ENCODE measurements at places on chromosomes 5 and 9.

DNA sequence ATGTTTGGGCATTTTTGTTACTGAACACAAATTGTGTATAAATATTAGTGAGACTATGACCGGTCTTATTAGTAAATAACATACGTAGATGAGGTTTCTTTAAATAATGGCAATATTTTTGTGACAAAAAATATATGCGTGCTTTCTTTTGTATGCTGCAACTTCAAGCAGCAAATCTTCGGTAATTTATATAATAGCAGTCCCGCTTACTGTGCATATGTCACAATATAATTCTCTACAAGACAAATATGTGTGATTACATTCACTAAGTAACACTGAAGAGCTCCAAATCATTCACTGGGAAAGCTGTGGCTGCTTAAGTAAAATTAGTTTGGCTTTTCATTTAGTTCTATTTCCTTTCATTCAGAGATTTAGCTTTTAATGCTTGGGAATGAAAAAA is 376.0 kb downstream of the CYLC2 start:
- no peak for DNase-seq

- DNase-seq, result no peak
Measured at GRCh38 chr9:77632652-77633051, 15.5 kb downstream of the GNA14 start.

DNA sequence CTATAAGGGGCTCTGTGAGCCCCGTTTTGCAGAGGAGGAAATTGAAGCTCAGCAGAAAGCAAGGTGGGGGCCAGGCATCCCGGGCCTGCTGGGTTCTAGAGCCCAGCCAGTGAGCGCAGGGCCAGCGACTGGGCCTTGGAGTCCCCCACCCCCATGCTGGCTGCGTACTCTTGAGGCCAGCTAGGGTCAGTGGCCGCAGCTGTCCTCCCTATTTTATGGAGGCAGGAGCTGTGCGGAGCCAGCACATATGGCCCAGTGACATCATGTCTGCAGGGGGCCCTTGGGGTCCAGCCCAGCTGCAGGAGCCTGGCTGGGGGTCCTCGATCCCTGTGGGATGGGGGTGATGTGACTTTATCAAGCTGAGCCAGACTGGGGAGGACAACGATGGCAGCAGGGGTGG is 71.3 kb downstream of the HMCN2 start:
- no peak for DNase-seq

GRCh38 chr9:75891771-75892215 is 1.3 kb downstream of the PCSK5 start:
- DNase-seq, result no peak

DNA sequence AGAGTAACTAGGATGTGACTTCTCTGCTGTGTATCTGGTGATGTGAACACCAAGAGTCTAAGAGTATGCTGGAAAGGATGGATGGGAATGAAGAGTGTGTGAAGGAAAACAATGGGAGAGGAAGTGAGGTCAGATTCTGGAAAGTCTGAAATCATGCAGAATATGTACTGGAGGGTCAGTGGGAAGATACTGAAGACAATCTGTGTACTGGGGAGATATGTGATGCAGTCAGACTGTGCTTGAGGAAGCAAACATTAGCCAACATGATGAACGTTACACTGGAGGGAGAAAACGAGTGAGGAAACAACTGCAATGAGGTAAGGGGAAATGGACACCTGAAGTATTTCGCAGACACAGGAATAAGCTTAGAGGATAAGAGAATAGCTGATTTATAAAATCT is 105.7 kb downstream of the NR3C1 start:
- no peak for DNase-seq

DNA sequence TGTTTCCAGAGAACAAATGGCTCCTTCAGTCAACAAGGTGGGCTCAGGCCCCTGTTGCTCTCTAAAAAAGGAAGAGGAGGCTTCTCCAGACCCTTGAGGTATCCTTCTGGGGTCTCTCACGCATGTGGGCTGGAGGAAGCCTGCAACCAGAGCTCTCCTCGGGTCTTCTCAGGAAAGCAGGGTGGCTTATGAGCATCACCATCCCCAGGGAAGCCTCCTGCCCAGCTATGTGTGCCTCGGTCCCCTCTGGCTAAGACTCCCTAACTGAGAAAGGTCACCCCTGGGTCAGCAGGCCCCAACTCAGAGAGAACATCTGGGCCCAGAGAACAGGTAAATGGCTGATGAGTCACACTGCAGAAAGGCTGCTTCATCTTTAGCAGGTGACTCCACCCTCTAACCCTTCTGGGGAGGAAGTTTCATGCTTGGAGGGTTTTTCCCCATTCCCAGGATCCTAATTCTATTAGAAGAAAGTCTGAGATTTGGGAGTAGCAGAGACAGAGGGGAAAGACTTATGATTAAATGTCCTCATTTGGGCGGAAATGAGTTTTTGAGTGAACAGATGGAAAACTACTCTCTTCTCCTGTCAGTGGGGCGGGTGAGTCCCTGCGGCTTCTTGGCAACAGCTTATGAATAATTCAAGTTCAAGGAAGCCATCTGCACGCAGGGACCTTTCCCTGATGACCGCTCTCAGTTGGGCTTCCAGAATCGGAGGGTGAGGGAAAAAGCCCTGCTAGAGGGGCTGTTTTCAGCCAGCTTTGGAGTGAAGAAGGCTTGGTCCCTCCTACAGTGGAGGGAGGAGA is 41.9 kb downstream of the TGFBI start:
- no peak for DNase-seq

GRCh38 chr9:93819905-93820304 is 135.2 kb downstream of the BARX1 start:
- no peak for DNase-seq

GRCh38 chr9:99592834-99593574 is 228.7 kb upstream of the NR4A3 start:
- no peak for DNase-seq

DNA sequence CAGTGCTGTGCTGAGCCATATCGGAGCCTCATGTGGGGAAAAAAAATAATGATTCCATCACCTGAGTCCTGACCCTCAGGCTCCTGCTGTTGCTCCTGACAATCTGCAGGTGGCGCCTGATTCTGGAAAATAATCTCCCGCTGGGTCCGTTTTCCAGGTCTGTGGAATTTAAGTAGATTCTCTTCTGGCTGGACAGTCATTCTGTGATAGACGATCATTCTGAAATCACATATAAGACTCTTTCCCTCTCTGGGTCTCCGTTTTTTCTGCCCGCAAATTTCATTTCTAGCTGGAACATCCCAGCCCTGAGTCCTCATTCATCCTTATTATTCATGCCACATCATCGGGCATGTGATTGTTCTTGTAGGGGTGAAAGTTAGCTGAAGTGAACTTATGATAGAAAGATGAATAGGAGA is 22.1 kb upstream of the STXBP1 start:
- peak; percentile 49 for DNase-seq

GRCh38 chr5:74544811-74545210 is 95.7 kb downstream of the ENC1 start:
- no peak for DNase-seq

DNA sequence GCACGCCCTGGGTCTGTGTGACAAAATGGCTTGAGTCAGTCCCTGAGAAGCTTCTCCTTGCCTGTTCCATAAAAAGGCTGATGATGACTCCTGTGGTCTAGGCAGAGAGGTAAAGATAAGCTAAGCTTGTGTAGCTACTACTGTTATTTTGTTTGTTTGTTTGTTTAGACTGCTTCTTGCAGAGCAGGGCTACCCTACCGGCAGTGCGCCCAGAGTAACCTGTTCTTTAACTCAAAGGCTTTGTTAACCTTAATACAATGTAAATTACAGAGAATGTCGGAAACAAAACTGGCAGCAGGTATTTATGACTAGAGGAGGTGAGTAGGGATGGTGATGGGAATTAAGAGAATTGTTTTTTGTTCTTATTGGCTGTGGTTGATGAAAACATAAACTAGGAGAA is 87.6 kb downstream of the F2RL2 start:
- no peak for DNase-seq

- DNase-seq, result no peak
Measured at GRCh38 chr9:132042324-132042723, 37.3 kb downstream of the MED27 start.

- DNase-seq, result no peak
Measured at GRCh38 chr5:167653645-167654106, 637.8 kb upstream of the WWC1 start.

DNA sequence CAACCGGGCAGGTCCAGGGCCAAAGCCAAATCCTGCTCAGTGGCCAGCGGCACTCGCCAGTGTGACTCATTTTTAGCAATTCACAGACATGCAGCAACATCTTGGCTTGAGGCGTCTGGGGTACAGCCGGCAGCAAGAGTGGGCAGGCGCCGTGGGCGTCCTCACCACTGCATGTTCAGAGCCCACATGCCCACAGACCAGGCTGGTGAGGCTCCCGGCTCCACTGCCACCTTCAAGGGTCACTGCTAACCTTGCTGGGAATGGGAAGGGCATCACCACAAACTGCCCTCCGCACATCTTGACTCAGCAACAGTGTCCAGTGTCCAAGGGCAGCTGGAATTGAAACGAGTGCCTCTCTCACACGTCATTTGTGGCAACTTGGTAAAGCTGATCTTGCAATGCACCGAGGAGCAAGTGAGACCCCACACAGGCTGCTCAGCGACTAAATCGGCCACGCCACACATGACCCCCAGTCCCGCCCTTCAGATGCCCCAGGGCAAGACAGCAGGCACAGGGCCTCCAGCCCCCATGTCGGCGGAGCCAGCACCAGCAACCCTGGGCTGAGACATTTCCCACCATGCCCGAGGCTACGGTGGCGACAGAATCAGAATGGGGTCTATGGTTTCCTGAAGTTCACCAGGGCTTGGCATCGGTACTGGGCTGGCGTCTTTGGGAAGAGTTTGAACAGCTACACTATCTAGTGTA is 140.3 kb downstream of the ROR2 start:
- DNase-seq, result no peak

DNA sequence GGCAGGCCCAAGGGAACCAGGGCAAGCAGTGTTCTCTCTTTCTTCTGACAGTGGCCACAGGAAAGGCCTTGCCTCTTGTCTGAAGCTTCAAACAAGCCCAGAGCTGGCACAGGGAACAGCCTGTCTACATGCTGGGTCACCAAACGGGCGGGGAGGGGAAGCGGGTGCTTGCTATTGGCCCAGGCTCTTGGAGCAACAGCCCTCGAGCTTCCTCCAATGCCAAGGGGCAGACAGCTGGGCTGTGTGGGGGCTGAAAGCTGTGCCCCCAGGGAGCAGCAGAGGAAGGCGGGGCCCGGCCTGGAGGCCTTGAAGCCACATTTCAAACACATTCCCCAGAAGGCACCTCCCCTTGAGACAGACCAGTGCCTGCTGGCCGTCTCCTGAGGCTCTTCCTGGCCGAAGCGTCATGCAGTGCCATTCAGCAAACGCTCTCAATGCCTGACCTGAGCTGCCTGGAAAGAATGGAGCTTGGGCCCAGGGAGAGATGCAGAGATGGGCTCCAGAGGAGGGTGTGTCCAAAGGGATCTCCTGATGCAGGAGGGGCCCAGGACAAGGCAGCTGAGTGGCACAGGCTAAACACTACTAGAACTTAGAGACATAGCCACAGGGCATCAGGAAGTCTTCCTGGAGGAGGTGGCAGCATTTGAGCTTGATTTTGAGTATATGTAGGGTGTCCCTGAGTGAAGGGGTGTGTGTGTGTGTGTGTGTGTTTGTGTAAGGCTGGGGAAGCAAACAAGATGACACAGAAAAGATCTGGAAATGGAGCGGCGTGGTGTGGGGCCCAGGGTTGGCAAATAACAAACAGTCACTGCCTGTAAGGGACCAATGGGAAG is 2.5 kb downstream of the FIBCD1 start:
- no peak for DNase-seq

DNA sequence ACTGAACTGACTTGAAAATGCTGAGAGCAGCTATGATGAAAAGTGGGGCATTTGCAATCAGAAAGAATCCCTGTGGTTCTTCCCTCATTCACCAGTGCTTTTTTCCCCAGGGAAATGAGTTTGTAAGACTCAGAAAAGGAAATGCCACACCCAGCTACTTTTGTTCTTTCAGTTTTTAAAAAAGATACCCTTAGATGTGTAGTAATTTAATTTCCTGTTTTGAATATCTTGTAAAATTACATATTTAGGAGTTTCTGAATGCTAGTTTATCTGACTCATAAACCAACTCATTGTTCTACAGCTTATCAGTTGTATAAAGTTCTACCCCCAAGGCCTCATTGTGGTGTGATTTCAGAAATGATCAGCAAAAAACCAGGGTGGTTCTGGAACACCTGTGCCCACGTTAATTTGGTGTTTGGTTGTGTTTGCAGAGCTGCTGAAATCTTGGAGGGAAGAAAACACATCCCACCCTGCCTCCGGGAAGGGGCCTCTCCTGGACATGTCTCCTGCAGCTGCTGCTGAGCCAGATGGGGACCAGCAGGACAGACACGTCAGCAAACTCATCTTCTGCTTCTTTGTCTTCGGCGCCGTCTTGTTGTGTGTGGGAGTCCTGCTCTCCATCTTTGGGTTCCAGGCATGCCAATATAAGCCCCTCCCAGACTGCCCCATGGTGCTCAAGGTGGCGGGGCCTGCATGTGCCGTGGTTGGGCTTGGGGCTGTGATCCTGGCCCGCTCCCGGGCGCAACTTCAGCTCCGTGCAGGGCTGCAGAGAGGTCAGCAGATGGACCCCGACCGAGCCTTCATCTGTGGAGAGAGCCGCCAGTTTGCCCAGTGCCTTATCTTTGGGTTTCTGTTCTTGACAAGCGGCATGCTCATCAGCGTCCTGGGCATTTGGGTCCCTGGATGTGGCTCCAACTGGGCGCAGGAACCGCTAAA is 2.8 kb downstream of the TMEM171 start:
- DNase-seq, result no peak

GRCh38 chr5:45372629-45373028 is 323.6 kb downstream of the HCN1 start:
- no peak for DNase-seq

- DNase-seq, result no peak
Measured at GRCh38 chr5:150227606-150228273, 37.9 kb downstream of the SLC6A7 start.

- DNase-seq, result no peak
Measured at GRCh38 chr5:36606428-36607113, at the start of gene SLC1A3. Gene SLC1A3 (plus strand): TSS chr5:36606606. CDS start chr5:36608424, 1,818 bp downstream.

GRCh38 chr5:79582186-79582585 is 30.1 kb upstream of the TENT2 start:
- DNase-seq, result no peak

DNA sequence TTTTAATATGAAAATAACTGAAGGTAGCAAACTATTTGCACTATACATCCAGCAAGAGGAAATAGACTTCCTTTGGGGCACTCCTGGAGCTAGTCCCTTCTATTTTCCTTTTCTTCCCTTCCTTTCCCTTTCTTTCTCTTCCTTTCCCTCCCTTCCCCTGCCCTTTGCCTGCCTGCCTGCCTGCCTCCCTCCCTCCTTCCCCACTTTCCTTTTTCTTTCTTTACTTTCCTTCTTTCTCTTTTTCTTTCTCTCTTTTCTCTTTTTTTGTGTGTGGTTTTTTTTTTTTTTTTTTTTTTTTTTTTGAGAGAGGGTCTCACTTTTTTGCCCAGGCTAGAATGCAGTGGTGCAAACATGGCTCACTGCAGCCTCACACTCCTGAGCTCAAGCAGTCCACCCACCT is 17.3 kb upstream of the CXXC5 start:
- no peak for DNase-seq

- DNase-seq, result peak; percentile 50
Measured at GRCh38 chr9:23826120-23826629, at the start of gene ELAVL2. Gene ELAVL2 (minus strand): TSS chr9:23826240. CDS start chr9:23762234, 64,006 bp downstream.

GRCh38 chr5:91419571-91420537 is 36.7 kb upstream of the ARRDC3 start:
- peak; percentile 79 for DNase-seq

Data from CD4-positive, alpha-beta T cell treated with Interleukin-17A for 1 hour (primary cell).